ENCODE measurements at places on chromosomes 3 and 15. TPM values are rescaled to one million over a fixed set of nuclear protein-coding genes. Genes with fewer than 3 reads are reported as not detected.

TIPIN gene
- 17.6 TPM for total RNA-seq

DNA sequence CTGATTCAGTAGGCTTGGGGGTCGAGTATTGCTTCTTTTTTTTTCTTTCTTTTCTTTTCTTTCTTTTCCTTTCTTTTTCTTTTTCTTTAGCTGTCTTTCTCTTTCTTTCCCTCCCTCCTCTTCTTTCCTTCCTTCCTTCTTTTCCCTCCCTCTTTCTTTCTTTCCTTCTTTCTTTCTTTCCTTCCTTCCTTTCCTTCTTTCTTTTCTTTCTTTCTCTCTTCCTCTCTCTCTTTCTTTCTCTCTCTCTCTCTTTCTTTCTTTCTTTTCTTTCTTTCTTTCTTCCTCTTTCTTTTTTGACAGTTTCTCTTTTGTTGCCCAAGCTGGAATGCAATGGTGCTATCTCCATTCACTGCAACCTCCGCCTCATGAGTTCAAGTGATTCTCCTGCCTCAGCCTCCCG lies 36.0 kb downstream of the TM4SF4 start:
- no peak for DNase-seq

DNA sequence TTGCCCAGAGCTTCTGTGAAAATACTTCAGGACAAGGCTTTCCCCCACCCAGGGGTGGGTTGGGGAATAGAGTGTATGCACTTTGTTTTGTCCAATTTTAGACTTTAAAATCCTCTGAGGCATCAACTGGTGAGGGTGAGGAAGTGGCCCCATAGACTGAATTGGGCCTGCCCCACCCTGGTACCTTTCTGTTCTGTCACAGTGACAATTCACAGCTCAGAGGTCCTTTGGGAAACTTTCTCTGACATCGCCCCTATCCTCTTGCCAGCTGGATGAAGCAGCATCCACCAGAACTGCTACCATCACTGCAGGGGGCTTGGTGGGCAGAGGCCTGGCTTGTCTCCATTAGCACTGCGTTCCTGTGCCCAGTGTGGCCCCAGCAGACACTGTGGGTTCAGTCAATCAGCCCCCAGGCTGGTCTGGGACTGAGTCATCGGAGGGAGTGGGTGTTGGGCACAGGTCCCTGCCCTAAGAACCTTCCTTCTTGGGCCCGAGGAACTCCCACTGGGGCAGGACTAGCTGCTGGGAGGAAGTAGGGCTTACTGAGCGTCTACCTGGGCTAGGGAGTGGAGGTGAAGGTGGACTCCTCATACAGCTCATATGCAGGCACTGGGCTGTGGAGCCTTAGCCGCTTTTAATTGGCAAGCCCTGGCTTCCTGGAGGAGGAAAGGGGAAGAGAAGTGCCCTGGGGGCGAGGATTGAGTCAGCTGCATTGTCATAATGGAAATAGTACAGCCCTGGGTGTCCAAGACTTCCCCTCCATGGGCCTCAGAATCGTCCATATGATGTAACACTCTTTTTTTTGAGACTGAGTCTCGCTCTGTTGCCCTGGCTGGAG lies 1.5 kb upstream of the PPM1M start:
- no peak for DNase-seq

DNA sequence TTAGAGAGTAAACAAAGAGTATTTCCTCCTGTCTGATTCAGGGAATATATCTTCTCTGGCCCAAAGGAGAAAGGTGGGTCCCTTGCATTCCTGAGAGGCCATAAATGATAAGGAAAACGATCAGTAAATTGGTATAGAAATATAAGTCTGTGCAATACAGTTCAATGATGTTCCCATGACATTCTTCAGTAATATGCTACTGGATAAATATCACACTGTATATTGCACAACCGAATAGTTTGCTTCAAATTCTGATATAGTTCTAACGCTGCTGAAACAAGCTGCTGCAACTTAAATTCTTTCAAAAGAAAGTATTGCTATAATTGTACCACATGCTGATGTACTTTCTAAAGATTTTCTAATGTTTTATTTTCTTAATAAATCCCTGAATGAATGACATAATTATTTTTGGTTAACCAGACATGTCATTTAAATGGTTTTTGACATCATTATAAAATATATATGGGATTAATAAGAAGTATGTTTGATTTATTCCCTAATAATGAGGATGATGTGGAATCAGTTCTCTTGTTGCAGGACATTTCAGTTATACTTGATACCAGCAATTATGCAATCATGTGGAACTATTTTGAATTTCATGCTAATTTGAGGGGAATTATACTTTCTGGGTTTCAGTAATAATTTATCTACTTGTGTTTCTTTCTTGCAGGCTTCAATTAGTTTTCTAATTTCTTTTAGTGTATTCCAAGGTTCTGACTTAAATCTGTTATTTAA lies 44.9 kb downstream of the FGF7 start:
- no peak for DNase-seq

CPB1 gene
- total RNA-seq: not detected

C3orf85 gene
- total RNA-seq: not detected

DNA sequence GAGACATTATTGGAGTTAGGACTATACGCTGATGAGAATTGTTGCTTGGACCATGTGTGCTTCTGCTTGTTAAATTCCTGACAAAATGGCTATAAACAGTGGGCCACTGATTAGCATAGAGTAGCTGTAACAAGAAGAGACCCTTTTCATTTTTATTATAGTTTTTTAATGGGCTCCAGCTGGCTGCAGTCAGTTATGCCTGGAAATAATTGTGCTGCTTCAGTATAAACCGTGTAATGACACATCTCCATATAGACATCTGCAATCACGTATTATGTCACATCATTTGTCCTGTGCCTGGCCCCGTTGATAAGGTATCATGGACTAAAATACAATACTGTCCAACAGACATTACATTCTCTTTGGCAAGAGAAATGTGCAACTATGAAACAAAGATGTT lies 50.9 kb downstream of the ARPP21 start:
- no peak for DNase-seq

GRCh38 chr15:68603951-68604350 lies 25.2 kb downstream of the CORO2B start:
- DNase-seq: no peak

GRCh38 chr3:177529716-177530335 lies 332.5 kb upstream of the TBL1XR1 start:
- no peak for DNase-seq

XPC gene
- 45.8 TPM for total RNA-seq

TJP1 gene
- total RNA-seq: 66.9 TPM

CHRNA3 gene
- total RNA-seq: not detected

GRCh38 chr3:174792864-174793263 lies 66.3 kb upstream of the NAALADL2 start:
- DNase-seq: no peak

SEMA3B gene
- total RNA-seq: 0.53 TPM

LINGO1 gene
- total RNA-seq: 0.04 TPM

- no peak for DNase-seq
Measured at GRCh38 chr3:38600551-38600950, 48.9 kb downstream of the SCN5A start.

IQCF5 gene
- not detected for total RNA-seq

DNA sequence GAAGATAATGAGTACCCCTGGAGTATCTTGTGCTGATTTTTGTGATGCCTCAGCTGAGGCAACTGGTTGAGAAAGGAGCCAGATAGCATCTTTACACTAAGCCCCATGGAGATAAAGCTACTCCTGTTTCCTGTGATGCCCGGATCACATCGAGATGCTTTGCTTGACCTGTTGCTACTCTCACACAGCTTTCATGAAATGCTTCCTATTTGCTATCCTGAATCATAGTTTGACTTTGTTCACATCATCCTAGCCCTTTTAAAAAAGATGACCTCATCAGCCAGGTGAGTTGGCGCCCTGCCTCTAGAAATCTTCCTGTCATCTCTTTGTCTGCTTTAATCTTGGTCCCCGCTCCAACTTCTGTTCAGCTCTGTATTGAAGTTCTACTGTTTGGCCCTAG lies 409.6 kb upstream of the TBL1XR1 start:
- DNase-seq: no peak

DNA sequence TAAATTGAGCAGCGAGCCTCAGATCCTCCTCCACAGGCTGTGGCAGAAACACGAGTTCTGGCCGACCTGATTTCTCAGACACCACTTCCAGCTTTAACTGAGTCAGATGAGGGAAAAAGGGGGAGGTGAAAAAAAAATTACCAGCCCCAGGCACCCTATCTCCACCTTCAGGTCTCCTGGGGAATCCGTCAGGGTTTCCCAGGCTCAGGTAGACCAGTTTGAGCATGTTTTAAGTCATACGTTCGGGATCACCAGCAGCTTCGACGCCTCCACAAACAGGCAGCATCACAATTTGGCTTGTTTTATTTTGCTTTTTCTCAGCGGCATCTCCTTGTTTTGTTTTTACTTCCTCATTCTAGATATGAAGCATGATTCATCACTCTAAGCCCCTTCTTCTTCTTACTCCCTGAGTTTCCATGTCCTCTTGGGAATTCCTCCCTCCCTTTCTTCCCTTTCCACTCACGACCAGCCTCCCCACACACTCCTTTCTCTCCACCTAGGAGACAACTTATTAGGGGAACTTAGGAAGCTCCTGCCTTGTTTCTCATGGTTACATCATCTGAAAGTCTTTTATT lies 190.1 kb downstream of the ZNF621 start:
- no peak for DNase-seq

DNA sequence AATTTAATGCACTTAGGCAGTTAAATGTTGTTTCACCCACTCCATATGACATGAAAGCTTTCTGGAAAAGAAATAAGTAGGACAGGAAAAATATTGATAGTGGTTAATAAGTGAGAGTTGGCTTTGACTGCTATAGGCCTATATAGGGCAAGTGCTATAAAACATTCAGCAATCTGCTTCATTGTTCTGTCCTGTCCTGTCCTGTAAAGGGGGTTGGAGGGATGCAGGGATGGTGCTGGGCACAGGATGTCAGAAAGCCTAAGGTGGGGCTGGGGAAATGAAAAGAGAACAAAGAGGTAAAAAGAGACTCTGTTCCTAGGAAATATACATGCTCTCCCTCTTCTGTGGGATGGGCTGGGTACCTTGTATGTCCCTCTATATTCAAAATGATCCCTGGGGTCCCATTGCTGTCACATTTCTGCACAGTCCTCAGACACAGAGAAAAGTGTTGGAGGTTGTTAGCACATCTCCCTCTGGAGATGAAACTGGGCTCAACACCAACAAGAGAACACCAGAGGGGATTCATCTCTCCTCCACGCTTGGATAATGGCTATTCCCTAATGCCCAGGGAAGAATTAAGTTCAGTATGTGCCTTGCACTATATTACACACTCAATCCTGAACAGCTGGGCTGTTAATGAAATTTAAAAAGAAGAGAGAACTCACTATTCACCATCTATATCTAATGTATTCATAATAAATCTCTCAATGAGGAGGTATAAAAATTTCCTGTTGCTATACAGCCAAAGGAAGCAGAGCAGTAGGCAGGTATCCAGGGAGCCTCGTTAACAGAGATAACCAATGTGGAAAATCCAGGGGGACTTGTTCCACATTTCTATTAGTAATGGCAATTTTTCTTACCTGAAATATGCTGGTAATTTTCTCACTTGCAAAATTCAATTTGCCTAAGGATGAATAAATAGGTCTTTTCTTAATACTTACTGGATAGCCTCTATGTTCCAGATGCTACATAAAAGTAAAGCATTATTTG lies 108.1 kb upstream of the ZBED2 start:
- no peak for DNase-seq

DNA sequence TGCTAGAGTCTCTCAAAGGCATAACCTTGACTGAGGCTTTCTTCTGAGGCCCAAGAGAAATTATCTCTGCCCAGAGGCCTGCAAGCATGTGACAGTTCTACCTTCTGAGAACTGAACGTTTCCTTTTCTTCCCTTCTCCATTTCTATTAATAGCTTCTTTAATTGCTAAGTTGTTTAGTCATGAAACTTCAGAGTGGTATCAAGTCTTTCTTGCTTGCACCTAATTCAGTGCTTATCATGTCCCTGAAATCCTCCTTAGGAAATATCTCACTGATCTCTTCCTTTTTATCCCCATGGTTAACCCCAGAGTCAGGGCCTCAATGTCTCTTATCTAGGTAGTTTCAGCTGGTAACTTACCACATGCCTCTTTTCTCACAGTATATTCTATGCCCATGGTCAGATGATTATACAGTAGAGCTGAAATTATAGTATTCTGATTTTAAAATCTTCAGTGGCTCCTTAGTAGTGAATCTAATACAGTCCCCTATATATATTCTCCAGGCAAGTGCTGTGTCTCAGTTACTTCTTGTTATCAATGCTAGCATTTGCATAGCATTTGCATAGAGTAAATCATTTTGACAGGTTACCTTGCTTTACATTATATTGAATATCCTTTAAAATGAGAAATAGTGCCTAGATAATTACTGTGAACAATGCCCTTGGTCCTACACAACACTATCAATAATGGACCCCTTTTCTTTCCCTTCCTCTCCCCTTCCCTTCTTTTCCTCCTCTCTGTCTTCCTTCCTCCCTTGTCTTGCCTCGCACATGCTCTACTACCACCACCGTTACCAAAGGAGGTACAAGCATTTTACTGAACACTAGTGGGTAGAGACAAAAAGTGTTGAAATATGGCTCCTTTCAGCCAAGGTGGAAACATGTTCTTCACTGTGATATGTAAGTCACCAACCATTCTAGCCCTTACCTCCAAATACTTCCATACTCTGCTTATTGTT lies 33.0 kb downstream of the KBTBD8 start:
- no peak for DNase-seq

GOLGA8H gene
- 2.0 TPM for total RNA-seq

VILL gene
- 8.1 TPM for total RNA-seq

- DNase-seq: no peak
Measured at GRCh38 chr15:82613747-82614146, 33.4 kb downstream of the CPEB1 start.

DNA sequence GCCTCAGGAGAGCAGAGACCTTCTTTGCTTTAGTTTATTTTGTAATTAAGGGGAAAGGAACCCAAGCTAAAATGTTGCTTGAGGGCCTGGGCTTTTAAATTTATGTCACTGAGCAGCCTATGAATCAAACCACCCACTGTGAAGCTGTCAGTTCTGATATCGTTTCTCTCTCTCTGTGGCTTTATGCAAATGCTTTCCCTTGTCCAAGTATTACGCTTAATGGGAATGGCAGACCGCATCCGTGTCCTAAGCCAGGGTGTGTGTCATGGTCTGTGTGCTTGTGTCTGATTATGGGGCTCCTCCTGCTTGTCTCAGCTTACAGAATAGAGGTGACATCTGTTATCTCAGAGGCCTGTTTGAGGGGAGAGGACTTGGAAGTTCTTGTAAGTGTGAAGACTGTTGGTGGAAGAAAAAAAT lies 82.4 kb downstream of the EBLN2 start:
- DNase-seq: no peak

GRCh38 chr3:171058058-171058457 lies 31.5 kb upstream of the SLC2A2 start:
- no peak for DNase-seq

RFX7 gene
- 4.2 TPM for total RNA-seq

Measured in pulmonary artery endothelial cell (primary cell).